ENCODE measurements at places on chromosomes 2 and 18.

DNA sequence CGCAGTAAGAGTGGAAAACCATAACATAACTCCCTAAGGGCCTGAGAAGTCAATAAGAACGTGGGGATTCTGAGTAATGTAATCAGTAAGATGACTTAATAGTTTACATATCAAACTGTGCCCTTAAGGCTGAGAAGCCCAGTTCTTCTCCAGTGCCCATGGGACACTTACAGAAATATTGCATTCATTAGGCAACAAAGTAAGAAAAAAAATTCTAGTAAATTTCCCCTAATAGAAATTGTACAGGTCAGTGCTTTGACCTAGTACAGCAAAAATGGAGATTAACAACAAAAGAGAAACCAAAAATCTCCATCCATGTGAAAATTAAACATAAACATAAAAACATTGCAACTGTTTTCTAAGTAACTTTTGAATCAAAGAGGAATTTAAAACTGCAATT, 139.8 kb upstream of the HS6ST1 start:
- DNase-seq, result no peak

GRCh38 chr2:233672886-233673285, 1.2 kb downstream of the UGT1A9 start:
- DNase-seq, result no peak

DNA sequence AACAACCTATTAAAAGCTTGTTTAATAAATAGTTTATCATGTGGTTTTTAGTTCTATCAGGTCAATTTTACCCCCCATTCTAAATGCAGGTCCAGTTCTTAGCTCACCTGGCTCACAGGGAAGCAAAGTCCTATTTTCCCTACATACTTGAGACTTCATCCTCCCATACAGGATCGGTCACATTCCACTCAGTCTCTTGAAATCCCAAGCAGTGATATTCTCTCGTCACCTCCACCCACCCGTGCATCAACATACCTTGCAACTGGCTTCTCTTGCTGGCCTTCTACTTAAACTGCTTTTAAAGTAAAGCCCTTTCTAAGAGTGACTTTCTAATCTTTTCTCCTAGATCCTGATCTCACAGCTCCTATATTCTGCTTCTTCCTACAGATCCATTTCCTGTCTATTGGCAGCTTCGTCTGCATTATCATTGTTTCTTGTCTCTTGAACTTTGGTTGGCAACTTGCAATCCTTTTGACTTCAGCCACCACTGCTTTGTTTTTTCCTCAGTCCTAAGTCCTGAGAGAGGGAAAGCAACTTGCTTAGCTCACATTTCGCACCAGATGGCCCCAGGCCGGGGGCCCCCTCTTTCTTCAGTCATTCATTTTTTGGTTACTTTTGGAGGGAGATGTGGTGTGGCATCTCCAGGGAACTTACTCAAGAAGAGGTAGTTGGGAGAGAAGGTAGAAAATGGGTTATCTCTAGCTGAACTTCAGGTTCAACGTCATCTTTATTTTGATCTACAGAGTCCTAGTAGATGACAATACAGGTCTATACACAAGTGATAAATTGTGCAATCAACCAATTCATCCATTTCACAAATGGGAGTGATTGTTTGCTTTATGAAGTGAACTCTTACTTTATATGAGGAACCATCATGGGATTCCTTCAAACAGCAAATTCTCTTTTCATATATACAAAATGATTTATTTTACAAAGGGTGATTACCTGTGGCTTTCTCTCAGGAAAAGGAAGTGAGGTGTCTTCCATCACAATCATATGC, 23.9 kb upstream of the NCOA1 start:
- no peak for DNase-seq

- DNase-seq, result no peak
These were observed 4.3 kb upstream of the ZNF236 start for GRCh38 chr18:76817888-76818611.

DNA sequence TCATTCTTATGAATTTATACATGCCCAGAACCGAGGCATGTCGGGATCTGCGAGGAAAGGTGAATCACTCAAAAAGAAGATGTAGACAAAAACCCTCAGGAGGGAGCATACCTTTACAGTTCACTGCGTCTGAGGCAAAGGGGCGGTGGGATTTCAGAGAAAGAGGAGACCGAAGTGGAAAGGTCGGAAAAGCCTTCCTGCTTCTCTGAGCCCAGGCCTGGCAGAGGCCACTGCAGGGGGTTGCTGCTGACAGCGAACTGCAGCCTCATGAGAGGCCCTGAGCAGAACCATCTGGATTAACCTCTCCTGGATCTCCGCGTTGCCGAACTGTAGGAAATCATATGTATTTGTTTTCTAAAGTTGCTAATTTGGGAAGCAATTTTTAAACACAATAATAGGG, 713.1 kb upstream of the SOX11 start:
- no peak for DNase-seq

DNA sequence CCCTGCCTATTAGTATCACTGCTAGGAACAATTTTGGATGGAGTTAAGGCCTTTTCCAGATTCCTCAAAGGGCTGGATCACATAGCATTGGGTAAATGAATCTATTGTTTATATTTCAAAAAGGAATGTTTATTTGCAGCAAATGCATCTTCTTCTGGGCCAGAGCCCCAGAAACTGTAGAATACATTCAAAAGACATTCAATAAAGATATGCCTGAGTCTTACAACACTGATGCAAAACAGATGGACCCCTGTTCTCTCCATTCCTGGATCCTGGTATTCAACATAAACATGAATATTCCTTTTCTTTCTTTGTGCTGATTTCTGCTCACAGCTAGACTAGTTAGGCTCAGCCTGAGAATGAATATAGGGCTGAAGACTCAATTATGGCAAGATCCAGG, 227.2 kb upstream of the KLHL29 start:
- DNase-seq, result no peak

DNA sequence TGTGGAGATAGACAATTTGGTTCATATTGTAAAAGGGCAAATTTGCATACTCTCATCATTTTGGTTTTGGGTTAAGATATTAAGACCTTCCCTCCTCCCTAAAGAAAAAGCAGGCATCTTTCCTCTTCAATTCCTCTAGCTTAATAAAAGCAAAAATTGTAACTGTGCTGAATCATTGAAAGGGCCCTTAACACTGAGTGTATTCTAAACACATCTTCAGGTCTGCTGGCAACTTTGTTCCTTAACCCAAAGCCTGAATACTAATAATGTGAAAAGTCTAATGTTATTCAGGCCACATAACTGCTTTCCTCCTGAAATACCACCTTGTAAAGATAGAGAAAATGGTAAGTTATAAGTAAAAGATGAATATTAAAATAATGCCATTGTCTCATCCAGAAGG, 1200.5 kb upstream of the FAM98A start:
- no peak for DNase-seq

DNA sequence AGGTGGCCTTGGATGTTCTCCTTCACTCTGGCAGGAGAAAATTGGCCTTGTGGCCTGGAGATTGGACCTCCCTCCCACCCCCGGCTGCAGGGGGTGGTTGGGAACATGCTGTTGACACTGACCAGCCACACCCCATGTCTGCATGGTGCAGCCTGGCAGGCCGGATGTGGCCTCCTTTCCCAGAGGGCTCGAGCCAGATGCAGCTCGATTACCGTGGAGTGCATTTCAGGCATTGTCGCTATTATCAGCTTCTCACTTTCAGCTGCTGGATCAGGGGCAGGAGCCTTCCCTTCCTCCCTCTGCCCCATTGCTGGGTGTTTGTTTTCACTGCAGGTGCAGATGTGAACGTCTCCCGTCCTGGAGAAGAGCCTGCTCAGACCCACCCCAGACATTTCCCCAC, 211.0 kb upstream of the SIX2 start:
- no peak for DNase-seq

Data from stimulated activated CD8-positive, alpha-beta memory T cell treated with anti-CD3 and anti-CD28 coated beads, Interleukin-7, amount 100 ng/mL, for 24 hours (primary cell).